ENCODE measurements at places on chromosomes 5 and 9.

DNA sequence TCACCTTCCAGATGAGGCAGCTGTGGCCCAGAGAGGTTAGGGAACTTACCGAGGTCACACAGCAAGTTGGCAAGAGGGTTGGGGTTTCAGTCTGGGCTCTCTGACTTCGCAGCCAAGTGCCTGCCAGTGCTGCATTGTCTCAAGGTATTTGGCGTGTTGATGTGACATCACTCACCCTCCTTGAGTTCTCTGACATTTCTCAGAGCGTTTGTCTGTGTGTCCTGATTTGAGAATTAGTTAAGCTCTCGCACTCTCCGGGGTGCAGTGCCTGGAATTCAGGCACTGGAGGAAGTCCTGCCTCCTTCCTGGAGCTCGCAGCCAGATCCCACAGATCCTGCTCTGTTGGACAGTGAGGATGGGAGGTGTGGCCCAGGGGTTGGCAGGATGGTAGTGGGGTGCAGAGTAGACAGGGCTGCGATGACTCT lies 25.7 kb downstream of the WWC1 start:
- no peak for DNase-seq

DNA sequence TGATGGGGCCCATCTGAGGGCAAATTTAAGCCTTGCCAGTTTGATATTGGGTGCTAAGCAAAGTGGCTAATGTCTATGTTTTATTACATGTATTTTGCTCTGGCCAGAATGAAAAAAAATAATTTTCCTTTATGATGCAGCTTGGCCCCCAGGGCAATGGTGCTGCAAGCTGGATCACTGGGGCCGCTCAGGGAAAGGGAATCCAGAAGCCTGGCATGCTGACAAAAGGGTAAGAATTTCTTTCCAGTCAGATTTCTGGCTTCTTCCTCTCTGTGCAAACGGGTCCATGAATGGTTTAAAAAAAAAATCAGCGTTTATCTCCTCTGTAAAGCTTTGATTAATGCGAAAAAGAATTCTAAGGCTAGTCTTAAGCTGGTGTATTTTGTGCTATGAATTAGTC lies 138.4 kb downstream of the MAPKAP1 start:
- no peak for DNase-seq

GRCh38 chr5:28027851-28028250 lies 989.5 kb upstream of the CDH9 start:
- no peak for DNase-seq

DNA sequence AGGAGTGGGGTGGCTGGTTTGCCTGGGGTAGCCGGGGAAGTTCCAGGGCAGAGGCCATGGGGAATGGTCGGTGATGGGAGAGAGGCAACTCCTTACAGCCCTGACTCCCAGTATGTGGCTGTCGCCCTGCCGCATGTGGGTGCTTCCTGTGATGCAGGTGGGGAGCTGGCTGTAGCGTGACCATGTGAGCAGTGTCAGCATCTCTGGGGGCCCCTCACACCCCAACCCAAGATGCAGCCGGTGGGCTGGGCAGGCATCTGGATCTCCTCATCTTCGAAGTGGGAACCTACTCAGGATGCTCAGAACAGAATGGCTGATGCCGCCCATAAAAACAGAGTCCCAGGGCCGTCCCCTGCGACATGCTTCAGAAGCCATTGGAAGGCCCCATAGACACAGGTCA lies 45.0 kb downstream of the BARX1 start:
- DNase-seq: no peak

DNA sequence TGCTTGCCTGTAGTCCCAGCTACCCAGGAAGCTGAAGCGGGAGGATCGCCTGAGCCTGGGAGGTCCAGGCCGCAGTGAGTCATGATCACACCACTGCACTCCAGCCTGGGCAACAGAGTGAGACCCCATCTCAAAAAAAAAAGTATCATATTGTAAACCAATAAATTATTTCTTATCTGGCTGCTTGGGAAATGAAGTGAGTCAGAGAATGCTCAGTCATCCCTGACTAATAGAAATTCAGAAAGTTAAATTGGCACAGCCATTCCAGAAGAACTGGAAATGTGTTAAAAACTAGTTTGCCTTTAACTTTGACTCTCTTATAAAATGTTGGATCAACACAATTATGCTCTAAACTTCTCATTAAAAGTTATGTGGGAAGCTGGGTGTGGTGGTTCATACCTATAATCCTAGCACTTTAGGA lies 9.8 kb upstream of the GNE start:
- DNase-seq: no peak

DNA sequence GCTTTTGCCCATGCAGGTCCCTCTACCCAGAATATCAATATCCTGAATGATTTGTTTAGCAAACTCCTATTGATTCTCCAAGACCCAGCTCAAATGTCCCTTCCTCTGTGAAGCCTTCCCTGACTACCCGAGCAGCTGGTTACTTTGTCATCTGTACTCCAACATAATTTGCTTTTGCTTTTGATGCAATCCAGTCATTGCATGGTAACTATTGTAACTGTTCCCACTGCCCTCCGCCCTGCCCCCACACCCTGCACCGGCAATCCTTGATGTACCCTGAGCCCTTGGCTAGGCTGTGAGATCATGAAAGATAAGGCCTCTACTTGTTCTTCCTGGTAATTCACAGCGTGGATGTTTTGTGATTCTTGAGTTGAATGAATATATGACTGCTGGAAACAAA lies 119.9 kb upstream of the BOD1 start:
- DNase-seq: no peak

GRCh38 chr9:95775191-95775590 lies 100.3 kb upstream of the ERCC6L2 start:
- DNase-seq: no peak

GRCh38 chr5:113478691-113479090 lies 9.6 kb downstream of the MCC start:
- no peak for DNase-seq

GRCh38 chr5:149325166-149325735 lies 20.0 kb upstream of the GRPEL2 start:
- no peak for DNase-seq
